ENCODE measurements at places on chromosomes 16 and 17.

GRCh38 chr17:78665952-78666920 lies 89.0 kb upstream of the DNAH17 start:
- DNase-seq, result peak; percentile 99

- DNase-seq, result no peak
These were observed 18.9 kb upstream of the MYH10 start for GRCh38 chr17:8649157-8650118.

- peak; percentile 15 for DNase-seq
These were observed 23.1 kb upstream of the TMEM94 start for GRCh38 chr17:75433218-75433783.

DNA sequence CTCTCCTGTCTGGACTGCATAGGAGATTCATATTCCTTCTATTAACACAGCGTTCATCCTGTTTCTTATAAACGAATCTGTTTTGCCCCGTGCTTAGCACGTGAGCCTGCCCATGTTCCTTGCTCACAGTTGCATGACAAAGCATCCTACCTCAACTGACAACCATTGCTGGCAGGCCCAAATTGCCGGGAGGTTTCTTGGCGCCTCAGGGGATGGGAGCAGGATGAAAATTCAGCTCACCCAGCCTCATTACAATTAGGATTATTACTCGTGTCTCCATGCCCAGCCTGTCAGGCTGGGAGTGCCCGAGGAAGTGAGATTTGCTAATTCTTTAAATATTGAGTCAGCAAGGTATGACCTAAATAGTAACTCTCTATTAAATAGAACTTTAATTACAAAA lies 36.7 kb upstream of the HELZ start:
- no peak for DNase-seq

- DNase-seq, result no peak
These were observed 52.8 kb downstream of the B9D1 start for GRCh38 chr17:19309701-19310100.

DNA sequence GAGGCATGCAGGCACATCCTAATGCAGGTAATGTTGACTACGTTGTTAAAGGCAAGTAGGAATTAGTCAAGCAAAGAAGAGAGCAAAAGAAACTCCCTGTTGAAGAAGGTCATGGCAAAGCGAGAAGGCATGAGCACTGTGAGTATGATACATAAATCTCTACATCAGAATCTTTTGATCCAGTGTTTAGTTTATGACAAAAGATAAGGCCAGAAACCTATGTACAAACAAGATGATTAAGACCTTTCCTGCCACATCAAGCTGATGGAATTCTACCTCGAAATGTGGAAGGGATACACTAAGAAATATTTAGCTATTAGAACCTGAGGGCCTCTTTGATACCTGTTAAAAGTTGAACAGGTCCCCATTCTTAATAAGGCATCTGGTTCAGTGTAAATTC lies 20.2 kb downstream of the SYCE1L start:
- DNase-seq, result no peak

DNA sequence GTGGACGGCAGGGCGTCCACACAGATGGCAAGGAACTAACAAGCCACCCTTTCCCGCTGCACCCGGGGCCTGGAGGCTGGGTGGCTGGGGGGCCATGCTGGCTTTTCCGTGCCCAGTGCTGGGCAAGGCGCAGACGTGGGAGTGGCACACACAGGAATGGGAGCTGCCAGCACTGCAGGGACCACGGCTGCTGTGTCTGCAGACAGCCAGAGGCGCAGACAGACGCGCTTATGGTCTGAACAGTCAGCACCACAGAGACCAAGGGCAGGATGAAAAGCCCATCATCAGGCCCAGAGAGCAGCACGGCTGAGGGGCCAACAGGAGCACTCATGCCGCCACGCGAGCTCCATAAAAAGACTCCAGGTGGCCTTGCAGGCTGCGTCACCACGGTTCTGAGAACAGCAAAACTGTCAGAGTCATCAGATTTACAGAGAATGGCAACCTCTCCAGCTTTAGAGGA lies 24.0 kb downstream of the PDIA2 start:
- no peak for DNase-seq

DNA sequence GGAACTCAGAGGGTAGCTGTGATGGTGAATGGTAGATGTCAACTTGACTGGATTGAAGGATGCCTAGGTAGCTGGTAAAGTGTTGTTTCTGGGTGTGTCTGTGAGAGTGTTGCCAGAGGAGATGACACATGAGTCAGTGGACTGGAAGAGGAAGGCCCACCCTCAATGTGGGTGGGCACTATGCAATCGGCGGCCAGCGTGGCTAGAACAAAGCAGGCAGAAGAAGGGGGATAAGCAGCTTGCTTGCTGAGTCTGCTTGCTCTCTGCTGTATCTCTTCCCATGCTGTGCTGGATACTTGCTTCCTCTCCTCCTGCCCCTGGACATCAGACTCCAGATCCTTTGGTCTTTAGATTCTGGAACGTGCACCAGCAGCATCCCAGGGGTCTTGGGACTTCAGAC lies 128.1 kb downstream of the AIPL1 start:
- no peak for DNase-seq

- DNase-seq, result no peak
These were observed 176.1 kb downstream of the CCDC182 start for GRCh38 chr17:57569021-57569420.

- no peak for DNase-seq
These were observed 3.4 kb upstream of the ABCC11 start for GRCh38 chr16:48250520-48251278.

GRCh38 chr17:74807925-74808324 lies 31.8 kb upstream of the NAT9 start:
- DNase-seq, result peak; percentile 70

DNA sequence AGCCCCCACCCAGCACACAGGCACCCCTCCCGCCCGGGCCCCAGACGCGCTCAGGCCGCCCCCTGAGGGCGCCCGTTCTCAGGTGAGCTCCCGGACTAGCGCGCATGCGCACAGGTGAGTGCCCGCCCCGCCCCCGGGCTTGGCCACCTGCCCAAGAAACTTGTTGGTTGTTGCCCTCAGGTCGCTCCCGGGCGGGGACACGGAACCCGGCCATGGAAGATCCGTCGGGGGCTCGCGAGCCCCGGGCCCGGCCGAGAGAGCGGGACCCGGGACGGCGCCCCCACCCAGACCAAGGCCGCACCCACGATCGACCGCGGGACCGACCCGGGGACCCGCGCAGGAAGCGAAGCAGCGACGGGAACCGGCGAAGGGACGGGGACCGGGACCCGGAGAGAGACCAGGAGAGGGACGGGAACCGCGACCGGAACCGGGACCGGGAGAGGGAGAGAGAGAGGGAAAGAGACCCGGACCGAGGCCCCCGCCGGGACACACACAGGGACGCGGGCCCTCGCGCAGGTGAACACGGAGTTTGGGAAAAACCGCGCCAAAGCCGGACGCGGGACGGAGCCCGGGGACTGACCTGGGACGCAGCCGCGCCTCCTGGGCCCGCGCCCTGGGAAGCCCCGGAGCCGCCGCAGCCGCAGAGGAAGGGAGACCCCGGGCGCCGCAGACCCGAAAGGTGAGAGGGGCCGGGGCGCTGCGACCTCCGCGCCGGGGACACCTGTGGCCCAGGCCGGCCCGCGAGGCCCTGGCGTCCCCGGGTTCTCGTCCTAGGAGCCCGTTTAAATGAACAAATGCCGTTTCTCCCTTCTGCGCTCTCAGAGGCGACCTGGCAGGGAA lies at the start of gene MARVELD3:
TSS of gene MARVELD3 (plus strand) at position 167 of the 840 bp plus-strand sequence. CDS start at position 213, 46 bp downstream.
- peak; percentile 17 for DNase-seq

GRCh38 chr17:38704606-38705522 lies at the start of gene MLLT6:
TSS of gene MLLT6 (plus strand) at chr17:38705273. CDS start at chr17:38705633, 360 bp downstream.
- peak; percentile 83 for DNase-seq
